ENCODE measurements at places on chromosomes 16 and 17. TPM values are rescaled to one million over a fixed set of nuclear protein-coding genes. Genes with fewer than 3 reads are reported as not detected.

NKD1 gene
- 6.7 TPM for total RNA-seq

DNA sequence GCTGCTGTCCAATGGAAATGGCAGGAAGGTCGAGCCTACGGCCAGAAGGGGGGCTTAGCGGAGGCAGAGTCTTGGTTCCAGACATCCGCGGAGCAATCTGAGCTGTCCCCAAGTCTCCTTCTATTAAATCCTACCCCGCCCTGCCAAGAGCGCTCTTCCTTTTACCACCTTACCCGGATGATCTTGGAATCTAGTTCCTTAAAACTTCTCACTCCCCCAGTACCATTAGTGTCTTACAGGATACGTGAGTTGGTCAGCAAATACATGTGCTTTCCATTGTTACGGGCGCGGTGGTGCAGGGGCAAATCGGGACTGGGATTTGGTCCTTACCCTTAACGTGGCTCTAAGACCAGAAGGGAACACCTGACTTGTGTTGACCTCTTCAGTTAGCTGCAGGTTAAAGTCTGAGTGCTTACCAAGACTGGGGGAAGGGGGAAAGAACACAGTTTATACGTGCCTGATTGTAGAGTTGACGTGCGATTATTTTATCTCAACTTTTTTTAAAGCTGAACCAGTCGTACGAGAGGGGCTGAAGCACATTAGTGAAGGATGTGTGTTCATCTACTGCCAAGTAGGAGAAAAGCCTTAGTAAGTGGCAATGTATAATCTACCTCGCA is 495 bp downstream of the TXNDC17 start:
- peak overlapping the region; percentile 94 for H3K27ac ChIP-seq
- peak overlapping the region; percentile 88 for H3K4me3 ChIP-seq
- DNase-seq, result no peak
- peaks cover 29% of the 10 kb centered on the region for H3K36me3 ChIP-seq

GRCh38 chr16:46922239-46922638 is 38.1 kb downstream of the GPT2 start:
- H3K27ac ChIP-seq, result no peak overlapping the region
- no peaks in the 10 kb centered on the region for H3K27me3 ChIP-seq
- peaks cover 47% of the 10 kb centered on the region for H3K4me1 ChIP-seq
- peaks cover 89% of the 10 kb centered on the region for H3K36me3 ChIP-seq
- no peak overlapping the region for H3K4me3 ChIP-seq

- H3K4me1 ChIP-seq, result peaks cover 58% of the 10 kb centered on the region
- peak within 1 kb of the TSS; percentile 47 for H3K27ac ChIP-seq
- H3K27me3 ChIP-seq, result peaks cover 2% of the 10 kb centered on the region
- DNase-seq, result peak; percentile 45
Observed at GRCh38 chr16:30030841-30031413, at the start of gene TLCD3B. TLCD3B (minus strand) TSS chr16:30031271; CDS start chr16:30030527, 744 bp downstream.

DNA sequence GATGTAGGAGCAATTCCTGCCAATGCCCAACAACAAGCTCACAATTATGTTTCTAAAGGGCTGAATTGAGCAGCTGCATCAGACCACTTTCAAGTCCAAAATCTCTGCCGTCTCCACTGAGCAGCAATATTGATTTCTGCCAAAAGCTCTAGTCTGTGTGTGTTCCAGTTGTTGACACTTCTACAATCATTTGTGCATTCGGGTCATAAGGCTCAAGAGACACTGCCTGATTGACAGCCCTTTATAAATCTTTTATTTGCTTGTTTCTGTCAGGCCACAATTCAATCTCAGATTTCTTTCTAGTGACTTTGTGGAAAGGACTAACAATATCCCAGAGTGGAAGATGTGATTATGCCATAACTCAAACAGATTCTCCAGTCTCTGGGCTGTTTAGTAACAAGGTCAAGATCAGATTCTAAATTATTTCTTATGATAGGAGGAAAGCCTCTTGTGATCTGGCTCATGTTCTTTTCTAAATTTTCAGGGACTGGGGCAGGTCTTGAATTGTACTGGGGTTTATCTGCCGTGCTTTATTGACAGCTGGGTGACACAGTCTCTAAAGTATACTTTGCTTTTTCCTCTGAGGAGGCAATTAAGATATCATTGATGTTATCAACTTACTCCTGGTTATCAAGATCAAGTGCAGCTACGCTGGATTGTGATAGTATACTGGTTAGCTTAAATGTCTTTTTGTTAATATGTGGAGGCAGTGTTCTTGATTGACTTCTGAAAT is 377.1 kb downstream of the CNTNAP4 start:
- H3K27ac ChIP-seq, result no peak overlapping the region
- no peak overlapping the region for H3K4me3 ChIP-seq
- H3K27me3 ChIP-seq, result no peaks in the 10 kb centered on the region
- no peaks in the 10 kb centered on the region for H3K36me3 ChIP-seq
- H3K4me1 ChIP-seq, result no peaks in the 10 kb centered on the region

GRCh38 chr16:180681-181564 is 664 bp downstream of the HBQ1 start:
- no peak overlapping the region for H3K27ac ChIP-seq
- peak overlapping the region; percentile 35 for H3K4me3 ChIP-seq
- peak; percentile 78 for DNase-seq
- H3K4me1 ChIP-seq, result peaks cover 23% of the 10 kb centered on the region
- H3K36me3 ChIP-seq, result peaks cover 21% of the 10 kb centered on the region
- peaks cover 33% of the 10 kb centered on the region for H3K27me3 ChIP-seq

- no peaks in the 10 kb centered on the region for H3K4me1 ChIP-seq
- H3K27me3 ChIP-seq, result no peaks in the 10 kb centered on the region
- H3K27ac ChIP-seq, result no peak overlapping the region
Observed at GRCh38 chr16:83733301-83733700, 74.5 kb upstream of the HSBP1 start.

DNA sequence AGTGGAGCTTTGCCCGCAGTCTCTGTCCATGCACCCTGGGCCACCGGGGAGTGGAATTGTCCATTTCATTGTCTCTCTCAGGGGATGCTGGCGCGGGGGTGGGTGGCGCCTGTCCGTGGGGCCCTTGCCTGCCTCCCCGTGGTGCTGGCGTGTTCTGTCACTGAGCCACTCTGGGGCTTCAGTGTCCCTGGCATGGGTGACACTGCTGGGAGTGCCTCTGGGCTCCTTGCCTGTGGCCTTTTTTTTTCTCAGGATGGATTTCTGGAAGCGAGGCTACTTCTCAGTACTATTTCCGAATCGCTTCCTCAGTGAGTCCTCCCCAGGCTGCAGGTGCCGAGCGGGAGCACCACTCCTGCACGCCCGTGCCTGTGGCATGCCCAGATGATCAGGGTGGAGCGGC is 55.0 kb downstream of the PDPK1 start:
- no peak overlapping the region for H3K4me3 ChIP-seq
- peaks cover 11% of the 10 kb centered on the region for H3K4me1 ChIP-seq
- no peaks in the 10 kb centered on the region for H3K27me3 ChIP-seq
- DNase-seq, result no peak
- H3K27ac ChIP-seq, result no peak overlapping the region

DNA sequence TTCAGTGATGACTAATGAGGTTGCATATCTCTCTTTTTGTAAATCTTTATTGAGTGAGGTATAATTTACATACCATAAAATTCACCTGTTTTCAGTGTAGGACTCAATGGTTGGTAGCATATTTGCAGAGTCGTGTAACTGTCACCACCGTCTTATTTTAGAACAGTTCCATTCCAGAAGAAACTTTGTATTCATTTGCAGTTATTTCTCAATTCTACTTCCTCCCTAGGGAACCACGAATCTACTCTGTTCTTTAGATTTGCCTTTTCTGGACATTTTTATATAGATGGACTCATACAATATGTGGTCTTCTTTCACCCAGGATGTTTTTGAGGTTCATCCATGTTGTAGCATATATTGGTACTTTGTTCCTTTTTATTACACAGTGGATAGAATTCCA is 3.7 kb downstream of the FTO start:
- no peak overlapping the region for H3K27ac ChIP-seq
- no peak overlapping the region for H3K4me3 ChIP-seq
- H3K4me1 ChIP-seq, result peaks cover 7% of the 10 kb centered on the region
- no peaks in the 10 kb centered on the region for H3K27me3 ChIP-seq
- no peak for DNase-seq

DNA sequence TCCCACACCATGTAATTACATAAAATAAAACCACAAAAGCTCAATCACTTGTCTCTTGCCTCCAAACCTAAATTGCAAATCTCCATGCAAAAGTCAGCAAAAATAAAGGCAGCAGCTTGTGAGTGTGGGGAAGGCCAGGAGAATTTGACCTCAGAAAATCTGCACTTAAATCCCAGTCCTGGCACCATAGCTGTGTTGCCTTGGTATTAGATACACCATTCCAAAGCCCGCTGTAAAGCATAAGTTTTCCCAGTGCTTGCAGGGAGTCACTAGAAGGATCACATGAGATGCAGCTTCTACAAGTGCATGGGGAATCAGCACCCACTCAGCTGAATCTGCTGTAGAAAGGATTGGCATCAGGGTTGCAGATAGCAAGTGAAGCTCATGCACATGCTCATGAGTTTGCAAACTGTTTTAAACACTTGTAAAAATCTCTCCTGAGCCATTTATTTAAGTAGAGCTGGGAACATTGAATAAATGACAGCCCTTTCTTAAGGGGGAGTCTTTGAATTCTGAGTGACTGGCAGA is 495.0 kb upstream of the HSBP1 start:
- no peaks in the 10 kb centered on the region for H3K36me3 ChIP-seq
- DNase-seq, result peak; percentile 63
- H3K27ac ChIP-seq, result peak overlapping the region; percentile 7
- peaks cover 12% of the 10 kb centered on the region for H3K4me1 ChIP-seq

DNA sequence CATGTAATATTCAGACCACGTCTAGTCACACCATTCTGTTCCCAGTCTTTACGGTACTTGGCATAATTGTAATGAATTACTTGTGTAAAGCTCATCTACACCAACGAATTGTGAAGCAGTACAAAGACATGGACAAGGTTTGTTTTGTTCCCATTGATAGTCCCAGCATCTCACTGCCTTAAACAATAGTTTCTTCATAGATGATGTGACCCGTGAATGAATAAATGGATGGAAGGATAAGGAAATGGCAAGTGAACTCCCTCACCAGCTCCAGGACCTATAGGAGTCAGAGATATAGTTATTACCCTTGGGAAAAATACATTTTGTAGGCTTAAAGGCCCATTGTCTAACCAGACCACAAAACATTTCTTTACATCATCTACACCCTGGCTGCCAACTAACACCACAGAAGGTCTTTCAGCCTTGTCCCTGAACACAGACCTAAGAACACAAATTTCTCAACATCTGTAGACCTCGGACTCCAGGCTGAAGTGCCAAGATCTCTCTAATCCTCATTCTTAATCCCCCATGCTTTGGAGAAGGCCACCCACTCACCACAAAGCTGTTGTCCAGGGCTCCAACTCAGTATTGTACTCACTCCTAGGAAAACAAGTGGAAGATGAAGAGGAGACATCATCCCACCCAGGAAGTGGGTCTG is 38.2 kb downstream of the MAF start:
- H3K4me3 ChIP-seq, result no peak overlapping the region
- no peak for DNase-seq
- no peaks in the 10 kb centered on the region for H3K36me3 ChIP-seq

GRCh38 chr16:79571065-79571902 is 29.3 kb downstream of the MAF start:
- DNase-seq, result peak; percentile 16
- H3K4me1 ChIP-seq, result peaks cover 5% of the 10 kb centered on the region
- H3K36me3 ChIP-seq, result no peaks in the 10 kb centered on the region
- H3K4me3 ChIP-seq, result no peak overlapping the region

DNA sequence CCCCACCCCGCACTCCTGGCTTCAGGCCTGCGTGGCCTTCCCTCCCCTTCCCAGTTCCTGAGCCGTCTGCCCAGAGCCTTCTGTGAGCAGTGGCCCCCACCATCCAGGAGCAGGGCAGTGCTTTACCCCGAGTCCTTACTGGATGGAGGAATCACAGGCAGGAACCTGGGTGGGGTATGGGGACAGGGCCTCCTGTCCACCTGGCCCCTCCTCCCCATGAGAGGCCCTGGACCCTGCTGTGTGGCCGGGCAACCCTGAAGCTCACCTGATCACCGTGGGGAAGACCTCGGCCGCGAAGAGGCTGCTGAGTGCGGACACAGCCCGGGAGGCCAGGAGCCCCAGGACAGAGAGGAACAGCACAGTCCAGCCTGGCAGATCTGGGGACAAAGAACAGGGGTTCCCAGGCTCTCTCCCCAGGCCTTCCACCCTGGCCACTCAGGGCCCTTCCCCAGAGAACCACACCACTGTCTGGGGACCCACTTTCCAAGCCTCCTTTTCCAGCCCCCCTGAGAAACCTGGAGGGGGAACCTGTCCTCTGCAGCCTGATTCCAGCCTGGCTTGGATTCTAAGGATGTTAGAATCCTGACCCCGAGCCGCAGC is 3.2 kb downstream of the SLC22A31 start:
- no peak overlapping the region for H3K4me3 ChIP-seq
- no peak for DNase-seq
- H3K36me3 ChIP-seq, result no peaks in the 10 kb centered on the region
- H3K4me1 ChIP-seq, result peaks cover 20% of the 10 kb centered on the region
- no peak overlapping the region for H3K27ac ChIP-seq

- no peak overlapping the region for H3K27ac ChIP-seq
- peak; percentile 91 for DNase-seq
- H3K4me3 ChIP-seq, result no peak overlapping the region
- no peaks in the 10 kb centered on the region for H3K4me1 ChIP-seq
Observed at GRCh38 chr16:7487574-7488323, 155.1 kb downstream of the RBFOX1 start.

All from spinal cord (tissue), 10 donors.